ENCODE measurements at places on chromosomes 4 and X.

DNA sequence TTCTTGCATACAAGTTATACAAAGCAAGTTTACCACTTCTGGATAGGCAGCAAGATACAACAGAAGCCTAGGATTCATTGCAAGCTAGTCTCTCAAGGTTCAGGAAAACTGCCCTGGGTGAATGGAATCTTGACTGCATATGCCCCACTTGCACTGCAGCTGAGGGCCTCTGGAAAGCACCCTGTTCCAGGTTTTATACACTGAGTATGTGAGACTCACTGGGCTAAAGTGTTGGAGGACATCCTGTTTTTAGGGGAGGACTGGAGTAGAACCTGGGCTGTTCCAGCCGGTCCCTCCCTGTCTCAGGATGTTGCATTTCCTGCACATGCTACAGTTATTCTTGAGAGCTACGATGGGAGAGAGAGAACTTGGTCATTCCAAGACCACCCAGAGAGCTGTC lies 168.5 kb upstream of the NUDT6 start:
- DNase-seq, result no peak

GRCh38 chr4:123405267-123405865 lies 8.8 kb downstream of the SPRY1 start:
- DNase-seq, result no peak

DNA sequence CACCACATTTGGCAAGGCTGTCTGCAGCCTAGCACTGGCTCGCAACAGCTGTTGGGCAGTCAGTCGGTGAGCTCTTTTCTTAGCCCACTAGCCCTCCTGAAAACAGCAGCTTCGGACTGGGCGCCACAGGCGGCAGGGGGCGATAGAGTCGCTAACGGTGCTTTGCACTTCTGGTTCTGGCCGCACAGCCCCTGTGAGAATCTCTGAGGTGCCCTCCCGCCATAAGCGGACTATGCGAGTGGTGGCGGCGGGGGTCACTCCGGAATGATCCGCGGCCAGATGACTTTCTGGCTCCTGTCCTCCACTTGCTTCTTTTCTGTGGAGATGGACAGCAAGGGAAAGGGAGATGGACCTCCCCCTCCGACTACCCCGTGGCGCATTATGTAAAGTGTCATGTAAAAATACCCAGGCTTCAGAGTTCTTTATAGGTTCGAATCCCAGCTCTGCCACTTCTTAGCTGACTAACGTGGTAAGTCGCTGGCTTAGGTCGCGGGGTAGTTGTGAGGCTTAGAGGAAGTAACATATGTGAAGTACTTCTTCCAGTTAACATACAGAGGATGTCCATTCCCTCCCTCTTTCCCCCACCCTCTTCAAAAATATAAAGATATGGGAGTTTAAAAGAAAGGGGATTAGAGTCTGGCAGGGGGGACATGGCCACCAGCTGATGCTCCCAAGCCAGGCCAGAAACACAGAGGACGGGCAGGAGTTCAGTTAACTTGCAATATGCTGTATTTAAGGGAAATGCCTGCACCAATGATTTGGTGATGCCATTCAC lies 11.0 kb downstream of the ARHGAP36 start:
- peak; percentile 18 for DNase-seq

GRCh38 chrX:28888416-28888815 lies 301.2 kb downstream of the IL1RAPL1 start:
- DNase-seq, result no peak

DNA sequence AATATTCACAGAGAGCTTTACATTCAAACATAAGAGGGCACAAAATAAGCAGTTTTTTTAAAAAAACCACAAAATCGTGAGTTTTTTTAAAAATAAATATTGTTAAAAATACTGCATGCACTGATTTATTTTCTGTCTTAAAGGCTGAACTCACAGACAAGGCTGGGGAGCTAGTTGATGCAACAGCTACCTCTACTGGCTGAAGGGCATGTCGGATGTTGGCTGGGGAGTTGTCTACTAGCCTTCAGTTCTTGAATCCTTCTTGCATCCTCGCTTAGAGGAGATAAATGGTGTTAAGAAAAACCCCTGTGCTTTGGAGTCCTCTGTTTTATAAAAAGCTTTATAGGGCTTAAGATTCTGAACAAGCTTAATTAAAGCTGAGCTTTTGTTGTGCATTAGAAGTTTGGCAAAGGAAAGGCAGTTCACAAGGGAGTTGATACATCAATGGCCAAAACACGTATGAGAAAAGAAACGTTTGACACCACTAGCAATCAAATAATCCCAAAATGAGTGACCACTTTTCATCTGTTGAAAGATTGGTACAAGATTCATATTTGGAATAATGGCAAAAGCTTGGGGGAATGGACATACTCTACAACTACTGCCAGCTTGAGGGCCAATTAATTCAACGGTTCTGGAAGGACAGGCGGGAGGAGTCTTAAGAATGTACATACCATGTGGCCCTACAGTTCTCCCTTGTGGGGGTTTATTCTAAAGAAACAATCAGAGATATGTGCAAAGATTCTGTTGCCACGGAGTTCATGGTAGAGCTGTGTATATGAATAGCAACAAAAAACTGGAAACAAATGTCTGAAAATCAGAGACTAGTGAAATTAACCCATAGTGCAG lies 94.7 kb downstream of the SEL1L3 start:
- DNase-seq, result no peak

- DNase-seq, result no peak
Observed at GRCh38 chr4:132284910-132285426, 864.1 kb upstream of the PCDH10 start.

DNA sequence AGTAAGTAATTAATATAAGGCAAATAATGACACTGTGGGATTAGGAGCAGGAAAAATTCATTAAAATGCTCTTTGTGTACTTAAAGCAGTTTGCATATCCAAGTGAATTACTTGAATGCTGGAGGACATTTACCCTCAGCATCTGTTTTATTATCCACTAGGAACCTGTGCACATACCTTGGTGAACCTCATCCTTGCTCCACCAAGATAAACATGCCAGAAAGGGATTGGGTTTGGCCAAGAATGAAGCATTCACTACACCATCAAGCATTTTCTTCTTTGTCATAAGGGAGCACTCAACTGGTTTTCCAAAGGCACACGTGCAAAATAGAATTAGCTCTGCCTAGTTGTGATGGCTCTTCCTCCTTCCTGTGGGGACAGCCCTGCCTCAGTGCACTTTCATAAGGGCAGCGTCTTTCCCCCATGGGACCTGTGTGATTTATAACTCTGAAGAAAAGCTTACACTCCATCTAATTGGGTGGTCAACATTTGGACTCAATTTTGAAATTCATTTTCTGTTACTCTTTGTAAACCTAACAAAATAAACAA lies 291.7 kb downstream of the USP46 start:
- DNase-seq, result no peak

GRCh38 chrX:136708348-136708747 lies 60.4 kb downstream of the CD40LG start:
- DNase-seq, result no peak

GRCh38 chrX:21524008-21524407 lies 134.1 kb downstream of the KLHL34 start:
- no peak for DNase-seq

GRCh38 chrX:85114776-85115175 lies 111.1 kb downstream of the APOOL start:
- no peak for DNase-seq

- no peak for DNase-seq
Observed at GRCh38 chrX:51852621-51853020, 40.8 kb upstream of the MAGED1 start.

Data from stimulated activated CD4-positive, alpha-beta T cell treated with anti-CD3 and anti-CD28 coated beads, Interleukin-2, amount 100 ng/mL, for 48 hours (primary cell).